ENCODE measurements at places on chromosomes 3 and 15.

GRCh38 chr3:62888180-62888579 is 13.0 kb upstream of the CADPS start:
- no peak for DNase-seq

DNA sequence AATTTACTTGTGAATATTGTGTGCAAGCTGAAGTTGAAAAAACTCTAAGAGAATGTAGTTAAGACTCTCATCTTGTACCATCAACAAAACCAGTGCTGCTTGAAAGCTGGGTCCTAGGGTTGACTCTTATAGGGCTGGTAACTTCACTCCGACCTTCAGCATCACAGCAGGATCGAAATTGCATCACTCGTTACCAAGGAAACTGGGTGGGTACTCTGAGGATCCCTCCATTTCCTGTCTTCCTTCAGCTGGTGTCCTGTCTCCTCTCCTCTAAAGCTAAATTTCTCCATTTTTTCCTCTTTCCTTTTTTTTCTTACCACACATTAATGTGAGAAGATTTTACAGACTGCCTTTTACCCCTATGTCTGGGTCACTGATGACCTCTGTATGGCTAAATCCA is 3.0 kb upstream of the APH1B start:
- no peak for DNase-seq

DNA sequence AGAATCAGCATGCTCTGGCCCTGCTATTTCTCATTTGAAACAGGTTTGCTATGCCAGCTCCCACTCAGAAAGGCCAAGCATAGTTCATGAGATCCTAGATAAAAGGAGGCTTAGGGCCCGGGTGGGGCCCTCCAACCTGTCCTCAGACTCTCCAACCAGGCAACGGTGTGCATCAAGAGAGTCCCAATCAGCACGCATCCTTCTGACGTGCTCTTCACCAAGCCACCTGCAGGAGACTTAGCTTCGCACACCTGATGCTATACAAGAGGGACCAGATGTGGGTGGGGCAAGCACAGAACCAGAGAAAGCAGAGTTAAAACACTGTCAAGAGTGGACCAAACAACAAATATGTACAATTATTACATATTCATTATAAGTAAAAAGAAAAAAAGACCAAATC is 17.3 kb downstream of the STIMATE start:
- DNase-seq, result no peak

- DNase-seq, result no peak
Observed at GRCh38 chr3:101414121-101414520, 93.7 kb upstream of the IMPG2 start.

DNA sequence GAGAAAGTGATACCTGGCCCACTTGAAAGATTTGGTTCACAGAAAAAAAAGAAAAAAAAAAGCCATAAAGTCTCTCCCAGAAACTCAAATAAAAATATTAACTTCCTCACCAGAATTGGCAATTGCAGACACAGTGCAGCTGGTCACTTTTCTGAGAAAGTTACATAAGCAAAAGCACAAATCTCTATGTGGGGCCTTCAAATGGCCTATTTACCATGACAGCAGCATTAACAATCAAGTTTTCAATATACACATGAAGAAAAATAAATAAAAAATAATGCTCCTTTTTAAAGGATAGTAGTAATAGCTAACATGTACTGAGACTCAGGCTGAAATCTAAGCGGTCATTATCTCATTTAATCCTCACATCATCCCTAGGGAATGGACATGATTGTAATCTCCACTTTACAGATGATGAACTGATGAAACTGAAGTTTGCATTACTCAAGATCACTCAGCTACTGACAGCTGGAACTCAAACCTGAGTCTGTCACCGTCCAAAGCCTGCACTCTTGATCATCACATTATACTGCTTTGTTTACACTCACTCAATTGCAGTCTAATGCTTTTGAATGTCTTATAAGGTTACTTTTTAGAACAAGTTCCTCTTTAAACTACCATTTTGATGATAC is 3.3 kb downstream of the NPTN start:
- no peak for DNase-seq

DNA sequence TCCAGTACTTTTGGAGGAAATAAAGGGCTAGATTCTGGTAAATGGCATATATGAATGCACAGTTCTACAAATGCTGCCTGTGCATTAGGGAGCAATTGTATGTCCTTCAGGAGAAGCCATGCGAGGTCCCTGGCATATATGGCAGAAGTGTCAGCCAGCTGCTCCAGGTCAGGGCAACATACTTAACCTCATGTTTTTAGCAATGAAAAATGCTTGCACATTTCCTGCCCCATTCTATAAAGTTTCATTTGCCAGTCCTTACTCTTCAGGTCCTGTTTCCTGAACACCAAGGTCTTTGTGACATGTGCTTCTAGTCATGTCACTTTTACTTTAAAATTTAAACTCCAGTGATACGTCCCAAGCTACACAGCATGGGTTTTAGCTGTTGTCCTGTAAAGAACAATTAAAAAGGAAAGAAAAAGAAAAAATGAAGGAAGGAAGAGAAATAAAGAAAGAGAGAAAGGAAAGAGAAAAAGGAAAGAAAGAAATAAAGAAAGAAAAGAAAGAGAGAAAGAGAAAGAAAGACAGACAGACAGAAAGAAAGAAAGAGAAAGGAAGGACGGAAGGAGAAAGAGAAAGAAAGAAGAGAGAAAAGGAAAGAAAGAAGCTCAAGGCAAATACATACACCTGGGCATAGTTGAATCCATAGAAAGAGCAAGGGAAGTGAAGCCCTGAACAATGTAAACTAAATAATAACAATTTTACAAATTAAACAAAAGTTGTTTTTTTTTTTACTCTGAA is 20.1 kb upstream of the PTX3 start:
- DNase-seq, result no peak

- DNase-seq, result no peak
Observed at GRCh38 chr3:72655131-72655551, 193.1 kb downstream of the SHQ1 start.

- DNase-seq, result no peak
Observed at GRCh38 chr15:67915461-67916374, 75.9 kb upstream of the RNU6-1 start.

DNA sequence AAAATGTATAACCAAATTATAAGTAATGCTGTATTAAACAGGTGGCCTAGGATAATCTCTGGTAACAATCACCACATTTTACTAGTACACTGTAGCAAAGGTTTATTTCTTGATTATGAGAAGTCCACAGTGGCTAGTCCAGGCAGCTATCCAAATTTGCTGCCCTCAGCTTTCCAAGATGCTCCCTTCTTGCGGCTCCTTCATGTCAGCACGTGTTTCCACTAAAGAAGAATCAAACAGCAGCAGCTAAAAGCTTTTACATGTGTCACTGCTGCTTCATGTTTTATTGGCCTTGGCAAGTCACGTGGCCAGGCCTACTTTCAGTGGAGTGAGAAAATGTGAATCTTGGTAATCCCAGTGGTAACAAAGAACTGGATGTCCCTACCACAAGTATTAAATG is 5.6 kb upstream of the RBMS3 start:
- no peak for DNase-seq

- no peak for DNase-seq
Observed at GRCh38 chr3:111593666-111594065, 1.5 kb downstream of the ZBED2 start.

GRCh38 chr3:195172896-195173295 is 98.1 kb downstream of the XXYLT1 start:
- no peak for DNase-seq

GRCh38 chr15:99951511-99951910 is 218.3 kb upstream of the LYSMD4 start:
- no peak for DNase-seq

- DNase-seq, result no peak
Observed at GRCh38 chr15:83192742-83193141, 14.9 kb downstream of the HDGFL3 start.

GRCh38 chr3:3586336-3586735 is 212.9 kb upstream of the LRRN1 start:
- no peak for DNase-seq

GRCh38 chr3:17302774-17303173 is 418.0 kb downstream of the PLCL2 start:
- no peak for DNase-seq

- no peak for DNase-seq
Observed at GRCh38 chr3:43418601-43419272, 132.4 kb downstream of the SNRK start.
